Activated CD4-positive, alpha-beta T cell treated with anti-CD3 and anti-CD28 coated beads, Interleukin-2, amount 50 U/mL, for 4 hours (primary cell): ENCODE measurements at places on chromosomes 6 and 20.

GRCh38 chr20:33630507-33630906 lies 31.6 kb upstream of the C20orf144 start:
- no peak for DNase-seq

DNA sequence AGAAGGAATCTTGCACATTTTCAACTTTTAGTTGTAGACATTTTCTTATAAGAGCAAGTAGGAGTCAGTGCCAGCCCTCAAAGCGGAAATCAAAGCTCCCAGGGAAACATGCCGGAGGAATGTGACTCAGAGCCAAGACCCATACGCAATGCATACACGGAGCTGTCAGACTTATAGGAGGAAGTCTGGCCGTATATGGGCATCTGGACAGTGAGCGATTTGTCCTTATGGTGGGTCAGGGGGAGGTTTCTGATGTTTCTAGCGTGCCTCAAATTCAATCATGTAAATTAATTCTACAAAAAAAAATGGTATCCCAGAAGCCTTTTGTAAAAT lies 3.6 kb upstream of the CCN2 start:
- DNase-seq: no peak

DNA sequence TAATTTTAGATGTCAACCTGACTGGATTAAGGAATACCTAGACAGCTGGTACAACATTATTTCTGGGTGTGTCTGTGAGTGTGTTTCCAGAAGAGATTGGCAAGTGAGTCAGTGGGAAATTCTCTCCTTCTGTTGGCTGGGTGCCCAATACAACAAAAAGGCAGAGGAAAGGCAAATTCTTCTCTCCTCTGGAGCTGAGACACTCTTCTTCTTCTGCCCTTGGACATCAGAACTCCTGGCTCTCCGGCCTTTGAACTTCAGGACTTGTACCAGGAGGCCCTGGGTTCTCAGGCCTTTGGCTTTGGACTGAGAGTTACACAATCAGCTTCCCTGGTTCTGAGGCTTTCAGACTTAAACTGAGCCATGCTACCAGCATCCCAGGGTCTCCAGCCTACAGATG lies 7.8 kb upstream of the BTN3A1 start:
- no peak for DNase-seq

- no peak for DNase-seq
These were observed 105.0 kb upstream of the QKI start for GRCh38 chr6:163309491-163310026.

- no peak for DNase-seq
These were observed 111.5 kb downstream of the SESN1 start for GRCh38 chr6:108983151-108983550.

- no peak for DNase-seq
These were observed 140.3 kb upstream of the EYA4 start for GRCh38 chr6:133100865-133101264.

- no peak for DNase-seq
These were observed 29.9 kb downstream of the MAPK13 start for GRCh38 chr6:36160147-36160760.

DNA sequence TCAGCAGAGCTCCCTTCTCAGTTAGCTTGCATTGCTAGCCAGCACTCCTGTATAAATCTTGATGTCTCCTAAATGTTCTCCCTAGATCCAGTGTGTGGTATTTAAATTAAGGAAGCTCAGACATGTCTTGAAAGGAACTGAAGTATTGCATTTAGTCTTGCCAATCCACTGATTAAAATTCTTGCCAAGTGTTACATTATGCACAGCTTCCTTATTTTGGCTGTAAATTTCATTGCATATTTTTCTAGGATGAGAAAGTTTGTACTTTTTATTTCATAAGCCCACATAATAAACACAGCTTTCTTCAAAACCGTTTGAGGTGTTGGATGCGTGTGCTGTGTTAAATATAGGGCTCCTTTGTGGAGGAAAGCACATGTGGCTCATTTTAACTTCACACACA lies 329.8 kb upstream of the FLRT3 start:
- DNase-seq: no peak
